ENCODE measurements at places on chromosomes 16 and 17.

DNA sequence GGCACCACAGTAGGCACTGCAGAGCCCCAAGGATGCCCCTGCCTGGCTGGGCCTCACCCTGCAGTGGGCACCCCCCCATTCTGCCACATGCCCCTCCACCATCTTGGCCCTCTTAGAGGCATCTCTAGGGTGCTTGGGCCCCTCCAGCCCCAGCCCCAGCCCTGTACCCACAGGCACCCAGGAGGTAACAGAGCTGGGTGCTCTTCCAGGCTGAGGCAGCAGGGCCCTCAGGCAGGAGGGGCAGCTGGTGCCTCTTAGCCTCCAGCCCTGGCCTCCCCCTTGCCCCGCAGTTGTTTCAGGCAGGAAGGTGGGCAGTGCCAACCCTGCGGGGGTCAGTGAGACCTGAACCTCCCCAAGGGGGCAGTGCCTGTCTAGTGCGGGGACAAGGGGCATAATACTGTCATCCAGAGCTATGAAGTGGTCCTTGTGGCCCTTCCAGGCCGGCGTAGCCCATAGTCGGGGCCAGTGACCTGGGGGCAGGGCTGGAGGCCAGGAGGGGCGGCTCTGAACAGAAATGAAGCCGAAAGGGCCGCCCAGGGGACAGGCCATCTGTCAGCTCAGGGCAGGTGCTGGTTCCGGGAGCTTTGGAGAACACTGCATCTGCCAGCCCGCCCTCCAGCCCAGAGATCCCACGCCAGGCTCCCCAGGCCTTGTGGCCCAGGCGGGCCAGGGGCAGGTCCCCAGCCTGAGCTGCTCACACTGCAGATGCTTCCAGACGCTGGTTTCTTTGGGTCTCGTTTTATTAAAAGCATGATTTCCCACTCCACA is 4.9 kb upstream of the AATK start:
- DNase-seq: no peak

GRCh38 chr17:37280841-37281240 is 94.9 kb upstream of the C17orf78 start:
- DNase-seq: no peak

GRCh38 chr17:29155966-29156338 is 24.2 kb downstream of the MYO18A start:
- no peak for DNase-seq

DNA sequence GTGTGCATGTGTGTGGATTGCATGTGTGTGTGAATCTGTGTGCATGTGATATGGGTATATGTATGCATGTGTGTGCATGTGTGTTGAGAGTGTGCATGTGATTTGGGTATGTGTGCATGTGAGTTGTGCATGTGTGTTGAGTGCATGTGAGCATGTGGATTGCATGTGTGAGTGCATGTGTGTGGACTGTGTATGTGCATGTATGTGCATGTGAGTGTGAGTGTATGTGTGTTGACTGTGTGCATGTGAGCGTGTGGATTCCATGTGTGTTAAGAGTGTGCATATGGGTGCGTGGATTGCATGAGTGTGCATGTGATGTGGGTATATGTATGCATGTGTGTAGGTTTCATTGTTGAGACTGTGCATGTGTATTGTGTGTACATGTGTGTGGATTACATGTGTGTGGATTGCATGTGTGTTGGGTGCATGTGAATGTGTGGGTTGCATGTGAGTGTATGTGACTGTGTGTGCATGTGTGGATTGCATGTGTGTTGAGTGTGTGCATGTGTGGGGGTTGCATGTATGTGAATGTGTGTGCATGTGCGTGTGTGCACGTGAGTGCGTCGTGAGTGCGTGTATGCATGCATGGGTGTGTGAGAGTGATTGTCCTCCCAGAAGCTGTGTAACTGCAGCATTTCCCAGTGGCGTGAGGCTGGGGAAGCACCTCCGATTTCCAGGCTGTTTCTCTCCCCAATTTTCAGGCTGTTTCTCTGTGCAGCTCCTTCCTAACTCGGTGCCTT is 19.4 kb downstream of the C1QTNF1 start:
- DNase-seq: no peak

DNA sequence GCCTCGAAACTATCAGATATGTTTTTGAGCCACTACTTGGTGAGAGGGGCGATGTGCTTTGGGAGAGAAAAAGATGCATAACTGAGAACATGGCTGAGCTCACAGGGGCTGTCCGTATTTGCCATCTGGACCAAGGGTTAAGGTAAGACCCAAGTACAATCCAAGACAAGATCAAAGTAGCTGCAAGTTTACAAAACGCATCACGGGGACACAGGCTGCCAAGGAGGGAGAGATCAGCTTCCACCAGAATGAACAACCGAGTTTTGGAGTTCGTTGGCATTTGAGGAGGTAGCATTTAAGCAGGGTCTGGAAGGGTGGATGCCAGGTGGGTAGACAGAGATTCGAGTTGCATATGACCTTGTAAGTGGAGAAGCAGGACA is 2.2 kb downstream of the PITPNC1 start:
- DNase-seq: no peak

DNA sequence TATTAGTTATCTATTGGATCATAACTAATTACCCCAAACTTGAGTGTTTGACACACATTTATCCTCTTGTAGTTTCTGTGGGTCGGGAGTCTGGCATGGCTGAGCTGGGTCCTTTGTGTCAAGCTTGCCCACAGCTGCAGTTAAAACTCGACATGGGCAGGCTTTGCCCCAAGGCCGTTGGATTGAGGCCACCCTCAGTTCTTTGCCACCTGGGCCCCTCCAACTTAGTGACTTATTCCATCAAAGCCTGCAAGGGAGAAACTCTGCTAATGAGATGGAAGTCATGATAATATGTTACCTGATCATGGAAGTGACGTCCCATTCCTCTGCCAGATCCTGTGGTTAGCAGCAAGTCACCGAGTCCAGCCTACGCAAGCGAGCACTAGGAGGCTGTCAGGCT is 17.2 kb downstream of the TBCD start:
- no peak for DNase-seq

GRCh38 chr17:83079766-83080578 is 563 bp downstream of the METRNL start:
- DNase-seq: no peak

DNA sequence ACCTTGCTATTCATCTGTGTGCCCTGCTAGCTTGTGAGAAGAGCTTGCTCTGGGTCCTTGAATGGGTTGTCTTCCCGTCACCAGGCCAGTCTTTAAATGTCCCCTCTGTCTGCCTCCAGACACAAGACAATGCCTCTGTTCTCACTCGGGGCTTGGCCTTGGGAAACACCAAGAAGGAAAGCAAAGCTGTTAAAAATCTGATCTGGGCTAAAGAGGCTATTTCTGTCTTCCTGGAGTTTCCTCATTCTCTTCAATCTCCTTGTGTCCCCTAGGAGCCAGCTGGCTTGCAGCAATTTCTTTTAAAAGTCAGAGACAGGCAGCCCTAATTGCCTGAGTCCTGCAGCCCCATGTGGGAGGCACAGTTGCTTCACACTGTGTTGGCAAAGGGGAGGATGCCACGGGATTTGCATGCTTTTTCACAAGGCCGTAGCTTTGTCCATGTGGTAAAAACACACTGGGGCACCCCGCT is 2.5 kb downstream of the DNAI2 start:
- DNase-seq: no peak

GRCh38 chr16:84144209-84144858 is 643 bp downstream of the HSDL1 start:
- DNase-seq: no peak

GRCh38 chr17:70767102-70767701 is 597.9 kb downstream of the KCNJ2 start:
- DNase-seq: peak; percentile 15

- no peak for DNase-seq
Measured at GRCh38 chr17:54876656-54877195, 23.9 kb upstream of the TOM1L1 start.

GRCh38 chr17:64024215-64024654 is 3.8 kb upstream of the ICAM2 start:
- DNase-seq: no peak

DNA sequence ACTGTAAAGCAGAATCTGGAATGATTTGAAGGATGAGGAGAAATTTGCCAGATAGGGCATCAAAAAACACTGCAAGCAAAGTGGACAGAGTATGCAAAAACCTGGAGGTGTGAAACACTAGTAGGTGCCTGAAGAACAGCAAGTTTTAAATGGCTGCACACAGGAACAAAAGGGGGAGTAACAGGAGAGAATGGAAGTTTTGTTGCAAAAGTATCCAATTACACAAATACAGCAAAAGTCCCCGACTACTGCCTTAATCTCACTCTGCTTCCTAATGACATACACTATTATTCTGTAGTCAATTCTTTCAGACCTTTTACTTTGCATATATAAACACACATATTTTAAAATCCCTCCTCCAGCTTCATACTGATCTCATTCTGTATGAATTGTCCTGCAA is 1.5 kb downstream of the HEATR6 start:
- no peak for DNase-seq

- no peak for DNase-seq
Measured at GRCh38 chr16:50812046-50812445, 70.2 kb downstream of the CYLD start.

- DNase-seq: no peak
Measured at GRCh38 chr17:50690887-50691549, 16.7 kb downstream of the ANKRD40 start.

- no peak for DNase-seq
Measured at GRCh38 chr16:70749681-70750601, 51.0 kb downstream of the VAC14 start.

DNA sequence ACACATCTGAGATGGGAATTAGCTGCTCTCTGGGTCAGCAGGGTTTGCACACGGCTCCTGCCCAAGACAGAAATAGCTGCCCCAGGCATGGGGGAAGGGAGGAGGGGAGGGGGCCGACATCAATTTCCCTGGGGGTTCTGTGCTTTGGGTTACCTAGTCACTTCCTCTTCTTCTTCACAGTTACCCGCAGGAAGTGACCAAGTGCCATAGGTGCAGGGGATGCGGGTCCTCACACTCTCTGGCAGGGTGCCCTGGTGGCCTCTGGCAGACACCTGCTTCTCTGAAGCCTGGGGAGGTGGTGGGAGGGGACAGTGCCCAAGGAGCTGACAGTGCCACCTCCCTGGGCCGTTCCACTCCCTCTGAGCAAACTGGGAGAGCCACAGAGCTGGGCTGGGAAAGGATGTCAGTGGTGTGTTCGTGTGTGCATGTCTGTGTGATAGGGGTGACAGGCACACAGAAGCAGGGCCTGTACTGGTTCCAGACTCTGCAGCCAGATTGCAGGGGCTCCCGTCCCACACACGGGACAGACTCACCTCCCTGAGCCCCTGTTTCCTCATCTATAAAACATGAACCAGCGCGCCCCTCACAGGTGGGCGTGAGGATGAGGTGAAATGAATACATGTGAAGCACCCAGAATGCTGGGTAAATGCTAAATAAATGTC is 18.2 kb downstream of the SCN4A start:
- no peak for DNase-seq

- DNase-seq: no peak
Measured at GRCh38 chr16:50635505-50636392, 45.4 kb downstream of the SNX20 start.

- no peak for DNase-seq
Measured at GRCh38 chr16:55499281-55499680, 9.6 kb upstream of the LPCAT2 start.

DNA sequence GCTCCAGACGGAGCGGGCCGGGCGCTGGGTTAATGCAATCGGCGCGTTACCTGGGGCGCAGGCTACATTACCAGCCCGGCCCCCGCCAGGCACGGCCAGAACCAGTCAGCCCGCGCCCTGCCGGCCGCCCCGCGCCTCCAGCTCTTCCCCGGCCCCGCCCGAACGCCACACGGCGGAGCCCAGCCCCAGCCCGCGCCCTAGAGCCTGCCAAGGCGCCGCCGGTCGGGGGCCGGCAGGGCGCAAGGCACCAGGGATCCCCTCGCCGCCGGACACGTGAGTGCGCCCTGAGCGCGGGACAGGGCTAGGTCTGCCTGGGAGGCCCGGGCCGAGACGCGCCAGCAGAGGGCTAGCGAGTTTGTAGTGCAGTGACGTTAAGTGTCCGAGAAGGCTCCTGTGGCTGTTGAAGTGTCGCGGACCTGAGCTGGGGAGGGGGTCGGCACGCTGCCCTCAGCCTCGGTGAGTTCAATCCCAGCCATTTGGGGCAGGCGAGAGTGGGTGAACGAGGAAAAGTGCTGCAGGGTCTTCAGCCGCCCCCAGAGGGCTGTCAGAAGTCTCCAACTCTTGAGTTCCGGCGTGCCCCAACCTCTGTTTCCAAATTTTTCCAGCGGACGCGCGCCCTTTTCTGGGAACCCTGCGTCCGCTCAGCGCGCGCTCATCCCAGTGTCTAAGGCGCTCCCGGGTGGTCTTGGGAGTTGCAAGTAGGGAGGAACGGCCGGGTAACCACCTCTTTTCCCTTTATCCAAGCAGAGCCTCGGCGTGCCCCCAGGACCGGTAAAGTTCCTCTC is at the start of gene SLC6A2:
SLC6A2 (plus strand) TSS at position 92 of the 785 bp plus-strand sequence. CDS start 707 bp downstream, outside the sequence.
- DNase-seq: no peak

- DNase-seq: no peak
Measured at GRCh38 chr16:1992704-1993317, 3.0 kb downstream of the SYNGR3 start.

- no peak for DNase-seq
Measured at GRCh38 chr17:82371333-82372248, at the start of gene UTS2R. UTS2R (plus strand) TSS chr17:82371765; CDS start chr17:82374325, 2,560 bp downstream.

DNA sequence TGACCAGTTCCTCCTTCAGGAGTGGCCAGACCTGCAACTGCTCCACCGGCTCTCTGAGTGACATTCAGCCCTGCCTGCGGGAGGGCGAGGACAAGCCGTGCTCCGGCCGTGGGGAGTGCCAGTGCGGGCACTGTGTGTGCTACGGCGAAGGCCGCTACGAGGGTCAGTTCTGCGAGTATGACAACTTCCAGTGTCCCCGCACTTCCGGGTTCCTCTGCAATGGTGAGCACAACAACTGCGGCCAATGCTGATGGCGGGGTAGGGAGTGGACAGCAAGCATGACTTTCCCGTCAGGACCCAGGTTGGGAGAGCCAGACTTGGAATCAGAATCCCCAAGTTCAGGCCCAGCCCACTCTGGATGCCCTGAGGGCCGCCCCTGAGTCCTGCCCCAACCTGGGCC is 12.2 kb downstream of the ITGB4 start:
- DNase-seq: no peak

DNA sequence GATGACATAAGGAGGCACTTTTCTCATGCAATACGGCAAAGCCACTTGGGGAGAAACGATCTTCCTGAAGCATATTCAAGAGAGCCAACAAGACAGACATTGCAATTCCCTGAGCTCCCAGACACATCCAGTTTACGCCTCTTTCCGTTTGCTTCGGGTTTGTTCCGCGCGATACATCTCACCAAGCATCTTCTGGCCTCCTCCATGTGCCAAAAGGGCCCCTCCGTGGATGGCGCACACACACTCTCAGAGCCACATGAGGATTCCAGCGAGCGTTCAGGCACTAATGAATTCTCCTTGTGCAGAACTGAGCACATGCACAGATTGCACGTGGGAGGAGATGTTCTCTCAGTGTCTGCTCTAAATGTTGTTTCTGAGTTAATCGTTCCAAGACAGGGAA is 146.7 kb upstream of the SHISA6 start:
- no peak for DNase-seq

DNA sequence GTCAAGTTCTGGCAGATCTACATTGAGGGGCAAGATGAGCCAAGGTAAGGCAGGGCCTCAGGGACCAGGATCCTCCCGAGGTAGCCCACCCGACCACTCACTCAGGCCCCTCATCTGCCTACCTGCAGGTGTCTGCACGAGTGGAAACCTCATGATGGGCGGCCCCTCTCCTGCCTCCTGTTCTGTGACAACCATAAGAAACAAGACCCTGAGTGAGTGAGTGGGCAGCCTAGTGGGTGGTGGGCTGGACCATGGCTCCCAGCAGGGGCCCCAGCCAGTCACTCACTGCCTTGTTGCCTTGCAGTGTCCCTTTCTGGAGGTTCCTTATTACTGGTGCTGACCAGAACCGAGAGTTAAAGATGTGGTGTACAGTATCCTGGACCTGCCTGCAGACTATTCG is 5.4 kb downstream of the EDC4 start:
- DNase-seq: no peak

GRCh38 chr17:35254107-35254773 is 11.4 kb downstream of the SLFN5 start:
- DNase-seq: peak; percentile 73
